Aorta (tissue), 5 donors: ENCODE measurements at places on chromosomes 16 and 17.

DNA sequence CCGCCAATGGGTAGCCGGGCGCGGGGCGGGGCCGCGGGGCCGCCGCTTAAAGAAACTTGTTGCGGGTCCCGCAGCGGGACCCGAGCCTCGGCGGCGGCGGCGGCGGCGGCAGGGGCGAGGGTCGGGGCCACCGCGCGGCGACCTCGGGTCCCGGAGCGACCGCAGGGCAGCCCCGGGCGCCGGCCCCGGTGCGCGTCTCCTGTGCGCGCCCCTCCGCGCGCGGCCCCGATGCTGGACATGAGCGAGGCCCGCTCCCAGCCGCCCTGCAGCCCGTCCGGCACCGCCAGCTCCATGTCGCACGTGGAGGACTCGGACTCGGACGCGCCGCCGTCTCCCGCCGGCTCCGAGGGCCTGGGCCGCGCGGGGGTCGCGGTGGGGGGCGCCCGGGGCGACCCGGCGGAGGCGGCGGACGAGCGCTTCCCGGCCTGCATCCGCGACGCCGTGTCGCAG, at the start of gene SOX8:
Gene SOX8, plus strand, starts transcription at position 76 of the 450 bp plus-strand sequence. Its CDS starts 153 bp downstream, at position 229.
- no peak for DNase-seq

DNA sequence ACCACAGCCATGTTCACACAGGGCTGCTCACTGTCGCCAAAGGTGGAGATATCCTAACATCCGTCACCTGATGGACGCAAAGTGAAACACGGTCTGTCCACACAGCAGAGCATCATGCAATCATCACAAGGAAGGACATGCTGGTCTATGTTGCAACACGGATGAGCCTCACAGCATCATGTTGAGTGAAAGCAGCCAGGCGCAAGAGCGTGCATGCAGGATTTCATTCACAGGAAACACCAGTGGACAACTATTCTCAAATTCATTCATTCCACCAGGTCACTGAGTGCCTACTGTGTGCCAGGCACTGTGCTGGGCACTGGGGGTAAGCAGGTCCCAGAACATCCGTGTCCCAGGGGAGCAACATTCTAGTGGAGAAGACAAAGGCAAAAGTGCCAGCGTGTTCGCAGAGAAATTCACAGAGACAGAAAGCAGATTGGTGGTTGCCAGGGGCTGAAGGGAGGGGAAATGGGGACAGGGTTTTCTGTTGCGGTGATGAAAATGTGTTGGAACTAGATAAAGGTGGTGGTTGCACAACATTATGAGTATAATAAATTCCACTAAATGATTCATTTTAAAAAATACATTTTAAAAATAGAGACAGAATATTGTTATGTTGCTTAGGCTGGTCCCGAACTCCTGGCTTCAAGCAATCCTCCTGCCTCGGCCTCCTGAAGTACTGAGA, 22.7 kb upstream of the KCNJ12 start:
- DNase-seq: peak; percentile 64

- no peak for DNase-seq
Observed at GRCh38 chr17:29807520-29808361, 122.3 kb downstream of the SSH2 start.

DNA sequence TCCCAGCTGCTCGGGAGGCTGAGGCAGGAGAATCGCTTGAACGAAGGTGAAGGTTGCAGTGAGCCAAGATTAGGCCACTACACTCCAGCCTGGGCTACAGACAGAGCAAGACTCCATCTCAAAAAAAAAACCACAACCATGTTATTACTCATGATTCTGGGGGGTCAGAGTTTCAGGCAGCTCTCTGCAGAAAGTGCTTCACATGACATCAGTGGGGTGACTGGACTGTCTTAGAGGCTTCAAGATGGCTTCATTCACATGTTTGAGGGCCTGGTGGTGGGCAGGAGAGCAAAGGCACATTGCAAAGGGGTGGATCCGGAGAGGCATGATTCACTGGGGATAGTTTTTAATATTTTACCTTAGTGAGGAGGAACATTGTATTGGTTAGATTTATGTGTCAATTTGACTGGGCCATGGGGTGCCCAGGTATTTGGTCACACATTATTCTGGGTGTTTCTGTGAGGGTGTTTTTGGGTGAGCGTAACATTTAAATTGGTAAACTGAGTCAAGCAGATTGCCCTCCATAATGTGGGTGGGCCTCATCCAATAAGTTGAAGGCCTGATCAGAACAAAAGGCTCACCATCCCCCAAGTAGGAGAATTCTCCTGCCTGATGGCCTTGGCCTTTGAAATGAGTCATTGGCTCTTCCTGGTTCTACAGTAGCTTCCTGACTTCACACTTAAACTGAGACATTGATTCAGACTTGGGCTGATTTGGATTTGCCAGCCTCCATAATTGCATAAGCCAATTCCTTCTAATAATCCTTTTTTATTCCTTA, 109.8 kb downstream of the GOSR1 start:
- no peak for DNase-seq
